ENCODE measurements at places on chromosomes 1 and 21.

GRCh38 chr1:246004301-246004700 is 502.8 kb downstream of the SMYD3 start:
- H3K4me3 ChIP-seq = no peak overlapping the region
- no peak overlapping the region for H3K27ac ChIP-seq
- no peaks in the 10 kb centered on the region for H3K36me3 ChIP-seq
- H3K4me1 ChIP-seq = no peaks in the 10 kb centered on the region
- DNase-seq = no peak

DNA sequence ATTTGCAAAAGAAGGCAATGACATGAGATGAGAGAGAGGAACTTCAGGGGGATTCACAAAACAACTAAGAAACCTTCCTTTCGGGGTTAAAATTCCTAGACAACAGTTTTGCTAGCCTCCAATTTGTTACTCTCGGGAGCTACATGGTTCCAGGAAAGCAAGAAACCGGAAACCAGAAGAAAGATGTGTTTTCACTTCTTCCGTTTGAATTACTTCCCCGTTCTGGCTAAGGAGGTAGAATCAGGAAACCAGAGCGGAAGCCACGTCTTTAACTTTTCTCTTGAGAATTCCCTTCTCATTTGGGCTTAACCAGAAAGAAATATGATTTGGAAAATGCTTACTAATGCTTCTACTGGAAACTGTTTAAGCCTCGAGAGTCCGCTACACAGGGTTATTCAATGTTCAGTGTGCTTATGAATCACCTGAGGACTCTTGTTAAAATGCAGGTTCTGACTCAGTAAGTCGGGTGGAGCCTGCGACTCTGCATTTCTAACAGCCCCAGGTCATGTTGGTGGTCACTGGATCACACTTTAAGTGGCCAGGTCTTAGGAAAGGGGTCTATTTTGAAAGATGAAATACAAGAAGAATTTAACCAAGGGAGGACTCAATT is 43.5 kb upstream of the MCOLN3 start:
- no peaks in the 10 kb centered on the region for H3K27me3 ChIP-seq
- no peak overlapping the region for H3K4me3 ChIP-seq
- no peaks in the 10 kb centered on the region for H3K36me3 ChIP-seq
- no peak overlapping the region for H3K27ac ChIP-seq
- H3K4me1 ChIP-seq = no peaks in the 10 kb centered on the region

DNA sequence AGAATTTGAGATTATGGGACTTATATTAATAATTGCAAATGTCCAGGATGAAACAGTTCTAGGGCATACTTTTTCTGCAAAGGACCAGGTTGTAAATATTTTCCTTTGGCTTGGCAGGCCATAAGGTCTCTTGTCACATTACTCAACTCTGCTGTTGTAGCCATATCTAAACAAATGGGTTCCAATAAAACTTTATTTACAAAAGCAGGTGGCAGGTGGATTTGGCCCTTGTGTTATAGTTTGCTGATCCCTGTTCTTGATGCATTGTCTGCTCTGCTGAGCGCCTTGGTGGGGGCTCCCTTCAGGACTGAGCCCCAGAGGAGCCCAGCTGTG is 258.5 kb downstream of the FOXD2 start:
- DNase-seq = no peak
- H3K4me1 ChIP-seq = peaks cover 10% of the 10 kb centered on the region
- H3K36me3 ChIP-seq = no peaks in the 10 kb centered on the region
- H3K27me3 ChIP-seq = no peaks in the 10 kb centered on the region

DNA sequence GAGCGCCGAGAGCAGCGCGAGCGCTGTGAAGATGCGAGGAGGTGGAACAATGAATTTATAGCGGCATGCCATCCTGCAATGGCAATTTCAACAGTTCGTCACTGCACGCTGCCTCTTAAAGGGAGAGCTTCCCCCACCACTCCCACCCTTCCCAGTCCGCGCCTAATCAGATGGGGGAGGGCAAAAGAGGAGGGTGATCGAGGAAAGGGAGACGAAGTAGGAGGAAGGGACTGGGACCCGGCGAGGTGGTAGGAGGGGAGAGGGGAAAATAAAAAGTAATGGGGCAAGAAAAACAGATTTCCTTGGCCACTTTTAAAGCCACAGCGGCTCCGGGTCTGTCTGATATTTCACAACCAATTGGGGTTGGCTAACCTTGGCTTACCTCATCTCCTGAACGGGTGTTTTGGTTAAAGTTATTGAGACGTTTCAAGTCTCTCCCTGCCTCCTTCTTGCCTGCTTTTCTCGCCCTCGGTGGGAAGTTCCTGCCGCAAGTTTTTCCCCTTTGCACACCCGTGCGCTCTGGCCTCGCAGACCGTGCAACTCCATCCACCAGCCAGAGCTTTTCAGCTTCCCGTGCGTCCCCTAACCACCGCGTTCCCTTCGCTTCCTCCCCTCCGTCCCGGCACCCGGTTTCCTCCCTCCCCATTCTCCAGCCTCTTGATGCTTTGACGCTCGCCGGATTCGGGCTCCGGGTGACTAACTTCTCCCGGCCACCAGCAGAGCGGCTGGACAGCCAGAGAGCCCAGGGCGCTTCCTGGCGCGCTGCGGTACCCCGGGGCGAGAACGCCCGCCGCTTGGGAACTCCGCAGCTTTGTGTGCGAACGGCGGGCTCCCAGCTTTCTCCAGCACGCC is at the start of gene ADAMTS5:
Gene ADAMTS5, minus strand, starts transcription at position 27 of the 852 bp plus-strand sequence. CDS start 697 bp downstream, outside the sequence.
- DNase-seq = peak; percentile 90
- H3K27me3 ChIP-seq = no peaks in the 10 kb centered on the region
- H3K36me3 ChIP-seq = no peaks in the 10 kb centered on the region

DNA sequence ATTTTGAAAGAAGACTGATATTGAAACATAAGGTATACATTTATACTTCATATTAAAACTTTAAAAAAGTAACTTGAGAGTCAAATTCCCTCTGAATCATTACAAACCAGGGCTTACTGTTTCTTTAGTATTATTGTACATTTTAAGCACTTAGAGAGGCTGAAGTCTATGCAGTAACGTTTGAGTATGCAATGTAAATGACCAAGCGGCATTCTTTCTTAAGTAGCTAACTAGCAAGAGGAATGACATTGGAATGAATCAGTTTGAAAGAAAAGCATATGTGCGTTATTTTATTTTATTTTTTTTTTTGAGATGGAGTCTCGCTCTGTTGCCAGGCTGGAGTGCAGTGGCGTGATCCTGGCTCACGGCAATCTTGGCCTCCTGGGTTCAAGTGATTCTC is 24.3 kb downstream of the WNT2B start:
- H3K36me3 ChIP-seq = no peaks in the 10 kb centered on the region
- no peaks in the 10 kb centered on the region for H3K4me1 ChIP-seq
- H3K27ac ChIP-seq = no peak overlapping the region
- no peak overlapping the region for H3K4me3 ChIP-seq
- peak; percentile 52 for DNase-seq

- H3K4me3 ChIP-seq = no peak overlapping the region
- no peaks in the 10 kb centered on the region for H3K27me3 ChIP-seq
- H3K4me1 ChIP-seq = no peaks in the 10 kb centered on the region
- H3K36me3 ChIP-seq = no peaks in the 10 kb centered on the region
- no peak overlapping the region for H3K27ac ChIP-seq
These were observed 9.4 kb upstream of the ZMYM1 start for GRCh38 chr1:35069746-35070145.

GRCh38 chr1:8892026-8892425 is 13.5 kb upstream of the ENO1 start:
- DNase-seq = no peak
- no peaks in the 10 kb centered on the region for H3K36me3 ChIP-seq
- no peaks in the 10 kb centered on the region for H3K4me1 ChIP-seq
- no peak overlapping the region for H3K4me3 ChIP-seq
- H3K27me3 ChIP-seq = no peaks in the 10 kb centered on the region

DNA sequence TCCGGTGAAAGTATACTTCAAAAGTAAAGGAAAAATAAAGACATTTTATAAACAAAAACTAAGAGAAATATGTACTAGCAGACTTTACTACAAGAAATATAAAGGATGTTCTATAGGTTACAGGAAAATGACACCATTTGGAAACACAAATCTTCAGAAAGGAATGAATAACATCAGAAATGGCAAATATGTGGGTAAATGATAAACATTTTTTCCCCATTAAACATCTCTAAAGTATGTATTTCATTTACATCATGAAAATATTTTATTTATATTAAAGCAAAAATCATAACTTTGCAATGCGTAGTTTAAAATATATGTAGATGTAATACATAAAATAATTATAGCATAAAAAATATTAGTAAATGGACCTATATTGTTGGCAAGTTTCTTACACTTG is 184.1 kb upstream of the ZNHIT6 start:
- no peak overlapping the region for H3K27ac ChIP-seq
- no peaks in the 10 kb centered on the region for H3K36me3 ChIP-seq
- no peak overlapping the region for H3K4me3 ChIP-seq
- no peaks in the 10 kb centered on the region for H3K4me1 ChIP-seq
- no peaks in the 10 kb centered on the region for H3K27me3 ChIP-seq

Measured in mesendoderm (in vitro differentiated cells).